ENCODE measurements at places on chromosomes 7 and 10. TPM values are rescaled to one million over a fixed set of nuclear protein-coding genes. Genes with fewer than 3 reads are reported as not detected.

DNA sequence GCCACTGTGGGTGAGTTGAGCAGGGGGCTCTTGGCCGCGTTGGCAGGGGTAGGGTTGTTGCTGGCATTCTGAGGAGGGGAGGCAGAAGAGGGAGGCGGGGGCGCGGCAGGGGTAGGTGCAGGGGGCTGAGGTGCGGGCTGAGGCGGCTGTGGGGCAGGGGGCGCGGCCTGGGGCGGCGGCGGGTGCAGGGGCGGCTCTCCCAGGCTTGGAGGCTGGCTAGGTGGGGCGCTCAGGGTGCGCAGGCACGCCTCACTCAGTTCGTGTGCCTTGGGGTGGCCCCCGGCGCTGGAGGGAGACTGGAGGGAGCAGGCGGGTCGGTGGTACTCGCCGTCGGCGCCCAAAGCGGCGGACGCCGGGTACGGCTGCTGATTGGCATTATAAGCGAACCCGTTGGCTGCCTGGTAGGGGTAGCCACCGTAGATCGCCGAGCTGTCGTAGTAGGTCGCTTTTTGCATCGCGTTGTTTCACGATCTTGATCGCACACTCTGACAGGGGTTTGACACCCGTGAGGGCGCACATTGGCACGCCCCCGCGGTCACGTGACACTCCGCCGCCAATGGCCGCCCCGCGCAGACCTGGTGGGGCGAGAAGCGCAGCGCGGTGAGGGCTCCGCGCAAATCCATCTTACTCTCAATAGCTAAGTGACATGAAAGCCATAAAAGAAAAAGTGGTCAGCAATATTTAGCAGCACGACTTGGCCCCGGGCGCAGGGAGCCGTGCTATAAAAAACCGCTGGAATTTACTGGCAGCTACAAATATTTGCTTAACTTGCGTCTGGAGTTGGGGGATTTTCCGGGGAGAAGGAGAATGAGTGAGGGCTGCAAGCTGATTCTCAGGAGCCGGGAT lies 7.9 kb upstream of the HOXA2 start:
- DNase-seq, result no peak

- no peak for DNase-seq
Observed at GRCh38 chr10:22699976-22700375, 14.4 kb downstream of the PIP4K2A start.

- DNase-seq, result peak; percentile 32
Observed at GRCh38 chr7:113086431-113086888, at the start of gene GPR85. GPR85 (minus strand) TSS chr7:113086827; CDS start chr7:113084721, 2,106 bp downstream.

WNT8B gene
- total RNA-seq, result 0.91 TPM

- DNase-seq, result no peak
Observed at GRCh38 chr10:123514996-123515395, 151.2 kb upstream of the GPR26 start.

HOXA5 gene
- total RNA-seq, result not detected

- no peak for DNase-seq
Observed at GRCh38 chr10:126135941-126136595, 239.7 kb downstream of the FANK1 start.

GPR22 gene
- not detected for total RNA-seq

TMEM196 gene
- total RNA-seq, result not detected

- peak; percentile 38 for DNase-seq
Observed at GRCh38 chr10:73762915-73763314, 18.7 kb downstream of the SEC24C start.

TAS2R4 gene
- 0.38 TPM for total RNA-seq

GRCh38 chr7:29443552-29443951 lies 120.1 kb upstream of the PRR15 start:
- DNase-seq, result no peak

GRCh38 chr7:95584769-95585425 lies 11.4 kb downstream of the PDK4 start:
- DNase-seq, result no peak

Measured in activated naive CD4-positive, alpha-beta T cell treated with anti-CD3 and anti-CD28 coated beads for 36 hours (primary cell).